ENCODE measurements at places on chromosomes 11 and 22. TPM values are rescaled to one million over a fixed set of nuclear protein-coding genes. Genes with fewer than 3 reads are reported as not detected.

NOL12 gene
- 16.3 TPM for total RNA-seq

USP2 gene
- total RNA-seq, result 5.0 TPM

CFAP300 gene
- 2.5 TPM for total RNA-seq

GAL gene
- not detected for total RNA-seq
